ENCODE measurements at places on chromosomes 3 and 15.

GRCh38 chr3:16090024-16090423, 84.5 kb upstream of the GALNT15 start:
- no peak for DNase-seq

DNA sequence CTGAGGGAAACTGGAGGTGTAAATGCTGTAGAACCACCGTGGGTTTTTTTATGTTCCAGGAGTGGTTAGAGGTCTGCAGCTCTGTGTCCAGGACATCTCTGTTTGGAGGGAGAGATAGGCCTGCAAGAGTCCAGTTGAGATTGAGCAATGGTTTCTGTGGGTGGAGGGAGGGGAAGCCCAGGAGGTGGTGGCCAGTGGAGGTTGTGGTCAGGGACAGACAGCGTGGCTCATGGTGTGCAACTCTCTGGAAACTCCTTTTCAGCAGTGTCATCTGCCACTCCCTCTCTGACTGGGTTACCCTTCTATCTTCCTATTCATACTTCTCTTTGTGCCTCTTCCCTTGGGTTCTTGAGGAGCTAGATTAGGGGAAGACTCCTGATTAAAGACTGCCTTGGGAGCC, 9.6 kb downstream of the XCR1 start:
- no peak for DNase-seq

DNA sequence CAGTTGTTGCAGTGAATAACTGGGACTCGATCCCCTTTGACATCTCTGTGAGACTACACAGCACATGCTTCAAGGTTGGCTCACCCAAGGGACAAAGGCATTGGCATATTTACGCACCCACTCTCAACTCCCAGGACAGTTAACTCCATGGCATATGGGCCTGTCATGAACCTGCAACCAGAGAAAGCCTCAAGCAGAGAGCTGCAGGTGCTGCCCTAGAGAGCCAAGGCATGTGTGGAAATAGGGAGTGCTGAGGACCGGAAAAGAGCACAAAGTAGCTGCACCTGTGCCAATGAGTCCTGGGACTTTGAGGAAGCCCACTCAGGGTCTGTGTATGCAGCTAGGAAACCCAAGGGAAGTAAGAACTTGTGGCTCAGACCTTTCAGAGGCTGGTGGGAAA, 32.9 kb upstream of the SLC24A5 start:
- no peak for DNase-seq

DNA sequence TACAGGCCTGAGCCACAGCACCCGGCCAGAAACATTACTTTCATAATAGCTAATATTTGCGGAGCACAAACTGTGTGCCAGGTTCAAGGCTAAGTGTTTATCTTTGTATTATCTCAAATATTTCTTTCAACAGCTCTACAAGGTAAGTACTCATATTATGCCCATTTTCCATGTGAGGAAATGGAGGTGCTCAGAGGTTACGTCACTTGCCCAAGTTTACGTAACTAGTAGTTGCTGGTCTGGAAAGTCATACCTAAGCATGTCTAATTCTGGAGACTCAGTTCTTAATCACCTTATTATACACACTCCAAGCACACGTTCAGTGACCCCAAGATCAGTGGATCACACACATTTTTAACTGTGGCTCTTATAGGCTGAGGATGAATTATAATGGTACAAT, 177.5 kb downstream of the OXSM start:
- DNase-seq, result no peak

GRCh38 chr3:10344944-10345575, 24.1 kb upstream of the SEC13 start:
- DNase-seq, result no peak

DNA sequence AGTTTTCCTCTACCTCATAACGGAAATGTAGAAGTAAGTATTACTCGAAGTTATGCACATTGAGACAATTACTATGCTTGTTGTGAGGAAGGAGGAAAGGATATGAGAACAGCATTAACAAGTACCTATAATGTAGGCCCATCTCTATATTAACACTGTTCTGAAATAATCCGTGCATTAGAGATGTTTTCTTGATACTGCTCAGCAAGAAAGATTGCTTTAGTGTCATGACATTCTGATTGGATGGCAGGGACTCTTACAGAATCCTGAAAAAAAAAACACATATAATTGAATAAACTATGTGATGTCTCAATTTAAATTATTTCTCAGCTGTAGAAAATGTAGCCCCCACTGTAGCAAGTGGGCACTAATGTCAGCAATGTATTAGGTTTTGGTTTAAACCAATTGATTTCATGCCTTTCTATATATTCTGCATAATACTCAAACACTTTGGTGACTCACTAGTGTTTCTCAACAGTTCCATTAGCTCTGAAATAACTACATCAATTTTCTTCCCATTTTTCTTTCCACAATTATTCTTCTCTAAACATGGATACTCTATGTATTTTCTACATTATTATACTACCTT, 598.3 kb upstream of the BCHE start:
- DNase-seq, result no peak

- no peak for DNase-seq
Observed at GRCh38 chr3:177781686-177782161, 584.4 kb upstream of the TBL1XR1 start.

- no peak for DNase-seq
Observed at GRCh38 chr15:78909791-78910228, 35.0 kb downstream of the CTSH start.

DNA sequence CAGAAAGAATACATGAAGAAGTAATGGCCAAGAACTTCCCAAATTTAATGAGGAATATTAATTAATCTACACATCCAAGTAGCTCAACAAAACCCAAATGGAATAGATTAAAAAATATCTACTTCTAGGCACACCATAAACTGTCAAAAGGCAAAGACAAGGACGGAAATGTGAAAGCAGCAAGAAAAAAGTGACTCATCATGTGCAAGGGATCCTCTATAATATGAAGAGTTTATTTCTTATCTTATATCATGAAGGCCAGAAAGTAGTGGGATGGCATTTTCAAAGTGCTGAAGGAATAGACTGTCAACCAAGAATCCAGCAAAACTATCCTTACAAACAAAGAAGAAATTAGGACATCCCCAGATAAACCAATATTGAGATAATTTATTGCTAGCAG, 73.9 kb upstream of the PRICKLE2 start:
- DNase-seq, result no peak

- DNase-seq, result no peak
Observed at GRCh38 chr3:188490416-188490815, 336.5 kb downstream of the LPP start.

GRCh38 chr3:171350364-171350763, 109.8 kb downstream of the TNIK start:
- DNase-seq, result no peak

- no peak for DNase-seq
Observed at GRCh38 chr15:63276342-63277037, 915 bp upstream of the APH1B start.

DNA sequence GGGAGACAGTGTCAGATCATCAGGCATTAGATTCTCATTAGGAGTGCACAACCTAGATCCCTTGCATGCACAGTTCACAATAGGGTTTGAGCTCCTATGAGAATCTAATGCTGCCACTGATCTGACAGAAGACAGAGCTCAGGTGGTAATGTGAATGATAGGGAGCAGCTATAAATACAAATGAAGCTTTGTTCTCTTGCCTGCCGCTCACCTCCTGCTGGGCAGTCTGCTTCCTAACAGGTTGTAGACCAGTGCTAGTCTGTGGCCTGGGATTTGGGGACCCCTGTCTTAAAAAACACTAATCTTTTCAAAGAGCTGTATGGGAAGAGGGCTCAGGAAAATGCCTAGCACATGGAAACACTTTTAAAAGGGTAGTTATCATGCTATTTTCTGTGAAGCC, 50.9 kb upstream of the PARP14 start:
- DNase-seq, result no peak

GRCh38 chr3:102104033-102104432, 254.7 kb downstream of the NFKBIZ start:
- DNase-seq, result no peak

- DNase-seq, result no peak
Observed at GRCh38 chr3:27219127-27219845, 149.9 kb downstream of the NEK10 start.

DNA sequence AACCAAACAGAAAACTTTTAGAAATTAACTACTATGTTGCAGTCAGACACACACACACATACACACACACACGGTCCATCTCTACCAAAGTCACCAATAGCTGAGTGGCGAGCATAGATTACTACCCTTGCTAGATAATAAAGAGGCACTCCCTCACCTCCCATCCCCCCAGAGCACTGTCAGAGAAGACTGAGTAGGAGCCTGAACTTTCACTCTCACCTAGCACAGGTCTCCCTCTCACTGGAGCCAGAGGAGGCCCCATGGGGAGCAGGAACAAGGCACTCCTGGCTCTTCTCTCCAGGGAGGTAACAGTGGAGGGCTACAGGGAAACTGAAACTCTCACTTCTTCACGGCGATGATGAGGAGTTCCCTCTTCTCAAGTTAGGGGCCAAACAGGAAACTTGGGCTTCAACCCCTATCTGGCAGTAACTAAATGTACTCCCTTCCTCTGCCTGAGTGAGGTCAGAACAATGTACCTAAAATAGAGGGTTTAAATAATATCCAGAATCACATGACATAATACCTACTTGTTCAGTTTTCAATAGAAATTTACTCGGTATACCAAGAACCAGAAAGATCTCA, 975.3 kb upstream of the GBE1 start:
- no peak for DNase-seq

GRCh38 chr3:74921676-74922075, 307.2 kb upstream of the CNTN3 start:
- no peak for DNase-seq

All from anterior cingulate cortex (tissue), 58 donors.